CD4-positive, CD25-positive, alpha-beta regulatory T cell (primary cell): ENCODE measurements at places on chromosomes 7 and 10.

- DNase-seq: no peak
These were observed 94.5 kb downstream of the SEC61G start for GRCh38 chr7:54664235-54665228.

GRCh38 chr7:97770850-97771249, 39.0 kb downstream of the TAC1 start:
- no peak for DNase-seq

DNA sequence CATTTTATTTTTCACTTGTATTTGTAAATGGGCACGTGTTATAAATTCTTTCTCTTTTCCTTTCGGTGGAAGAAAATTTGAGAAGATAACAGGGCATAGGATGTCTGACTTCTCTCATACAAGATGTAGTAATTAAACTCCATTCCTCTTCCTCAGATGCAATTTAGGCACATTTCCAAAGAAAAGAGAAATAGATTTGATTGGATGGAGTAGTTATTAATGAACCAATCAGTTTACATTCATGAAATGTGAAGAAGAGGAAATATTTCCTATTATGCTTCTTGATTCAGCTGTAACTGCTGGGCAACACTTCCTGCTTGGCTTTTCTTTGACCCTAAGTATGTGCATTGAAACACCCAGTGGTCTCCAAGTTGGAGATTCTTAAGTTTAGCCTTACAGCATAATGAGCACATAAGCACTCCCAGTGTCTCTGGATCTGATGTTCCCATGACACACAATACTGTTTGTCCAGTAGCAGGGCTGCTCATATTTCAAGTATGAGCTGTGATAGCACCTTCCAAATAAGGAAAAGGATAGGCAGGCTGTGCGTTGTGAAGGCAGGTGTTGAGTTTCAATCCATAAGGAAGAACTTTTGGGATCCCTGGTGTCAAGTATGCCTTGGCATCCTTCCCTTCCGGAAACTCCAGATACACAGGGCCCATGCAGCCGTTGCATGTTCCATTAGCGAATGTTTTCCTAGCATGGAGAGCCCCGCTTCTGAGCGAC, 33.4 kb upstream of the COBL start:
- no peak for DNase-seq

DNA sequence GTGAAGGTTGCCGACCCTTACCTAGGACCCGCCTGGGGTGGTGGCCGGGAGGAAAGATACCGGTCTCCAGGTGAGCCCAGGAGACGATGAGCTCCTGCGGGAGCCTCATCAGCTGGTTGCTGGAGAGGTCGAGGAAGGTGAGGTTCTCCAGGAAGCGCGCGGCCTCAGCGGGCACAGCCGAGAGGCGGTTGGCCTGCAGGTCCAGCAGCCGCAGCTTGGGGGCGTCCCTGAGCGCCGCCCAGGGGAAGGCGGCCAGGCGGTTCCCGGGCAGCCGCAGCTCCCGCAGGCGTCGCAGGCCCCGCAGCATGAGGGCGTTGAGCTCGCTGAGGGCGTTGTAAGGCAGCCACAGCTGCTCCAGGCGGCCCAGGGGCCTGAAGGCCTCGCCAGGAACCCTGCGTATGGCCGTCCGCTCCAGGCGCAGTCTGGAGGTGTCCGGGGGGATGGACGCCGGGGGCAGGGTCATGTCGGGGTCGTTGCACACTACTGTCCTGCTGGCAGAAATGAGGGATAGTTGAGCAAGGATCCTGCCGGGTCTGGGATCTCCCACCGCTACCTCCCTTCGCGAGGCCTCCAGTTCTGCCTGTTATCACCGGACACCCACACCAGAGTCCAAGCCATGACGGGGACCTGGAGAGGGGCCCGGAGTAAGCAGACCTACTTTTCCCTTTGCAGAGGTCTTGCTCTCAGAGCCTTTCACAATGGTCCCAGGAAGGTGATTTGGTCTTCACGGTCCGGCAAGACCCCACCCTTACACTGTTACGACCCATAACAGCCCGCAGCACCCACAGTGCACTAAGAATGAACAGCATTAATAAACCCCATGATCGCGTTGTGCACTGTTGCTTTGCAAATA, 3.9 kb downstream of the LRIT1 start:
- DNase-seq: no peak

DNA sequence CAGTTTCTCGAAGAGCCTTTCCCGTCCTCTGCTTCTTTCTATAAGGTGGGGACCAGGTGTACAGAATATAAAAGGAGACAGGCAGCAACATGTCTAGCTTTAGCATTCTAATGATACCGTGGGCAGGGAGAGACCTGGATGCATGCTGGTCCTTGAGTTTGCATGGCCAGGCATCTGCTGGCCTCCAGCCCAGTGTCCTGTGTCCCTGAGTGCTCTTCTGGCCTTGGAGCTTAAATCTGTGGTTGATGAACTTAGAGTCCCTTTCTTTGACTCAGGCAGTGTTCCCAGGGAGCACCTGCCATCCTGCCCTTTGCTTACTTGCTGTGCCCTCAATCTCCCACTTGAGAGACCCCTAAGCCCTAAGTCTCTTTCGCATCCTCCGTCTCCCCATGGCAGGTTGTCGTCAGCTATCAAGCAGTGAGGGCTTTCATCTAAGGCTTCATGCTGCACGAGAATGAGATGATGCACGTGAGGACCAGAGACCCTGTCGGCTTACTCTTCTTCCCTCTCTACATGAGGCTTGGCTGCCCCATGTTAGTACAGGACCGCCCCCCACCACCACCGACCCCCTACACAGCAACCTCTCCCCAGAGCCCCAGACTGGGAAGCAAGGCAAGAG, 313.4 kb upstream of the C7orf33 start:
- no peak for DNase-seq

- DNase-seq: no peak
These were observed 91.3 kb downstream of the PCGF5 start for GRCh38 chr10:91311601-91312381.

DNA sequence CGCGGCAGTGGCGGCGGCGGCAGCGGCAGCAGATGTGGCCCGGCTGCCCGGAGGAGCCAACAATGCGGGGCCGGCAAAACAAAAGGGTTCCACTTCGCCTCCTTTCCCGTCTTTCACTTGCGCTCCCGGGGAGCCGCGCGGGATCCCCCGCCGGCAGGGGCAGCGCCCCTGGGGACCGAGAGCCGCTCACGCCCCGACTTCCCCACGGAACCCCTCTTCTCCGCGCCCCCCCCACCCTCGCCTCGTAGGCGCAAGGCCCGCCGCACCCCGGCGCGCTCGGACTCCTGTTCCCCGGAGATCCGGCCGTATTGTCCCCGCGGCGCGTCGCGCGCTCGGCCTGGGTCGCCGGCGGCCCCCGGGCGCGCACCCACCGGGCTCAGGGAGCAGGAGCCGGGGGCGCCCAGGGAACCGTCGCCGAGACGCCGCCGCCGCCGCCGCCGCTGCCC, 854 bp downstream of the CTBP2 start:
- no peak for DNase-seq

GRCh38 chr7:37930226-37930948, 9.9 kb downstream of the EPDR1 start:
- DNase-seq: no peak

- DNase-seq: no peak
These were observed 84.0 kb upstream of the MYO3A start for GRCh38 chr10:25849988-25850387.

DNA sequence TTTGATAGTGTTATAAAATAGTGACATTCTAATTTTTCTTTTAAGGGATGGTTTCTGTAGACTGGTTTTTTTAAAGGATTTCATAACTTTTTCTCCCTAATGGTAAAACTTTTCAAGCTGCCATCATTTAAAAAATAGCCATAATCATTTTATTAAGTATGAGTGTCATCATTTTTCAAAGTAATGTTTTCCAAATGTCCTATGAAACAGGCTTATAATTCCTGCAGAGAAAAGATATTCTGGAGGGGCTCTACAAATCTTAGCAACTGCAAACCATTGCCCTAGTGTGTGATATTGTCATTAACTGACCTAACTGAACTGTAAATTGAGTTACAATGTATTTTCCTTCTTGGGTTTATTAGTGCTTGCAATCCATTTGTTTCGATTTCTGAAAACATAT, 226.0 kb downstream of the BBS9 start:
- DNase-seq: no peak

GRCh38 chr7:36949711-36950600, 225.7 kb upstream of the AOAH start:
- DNase-seq: no peak

- no peak for DNase-seq
These were observed 51.4 kb downstream of the CDH23 start for GRCh38 chr10:71448146-71448545.

DNA sequence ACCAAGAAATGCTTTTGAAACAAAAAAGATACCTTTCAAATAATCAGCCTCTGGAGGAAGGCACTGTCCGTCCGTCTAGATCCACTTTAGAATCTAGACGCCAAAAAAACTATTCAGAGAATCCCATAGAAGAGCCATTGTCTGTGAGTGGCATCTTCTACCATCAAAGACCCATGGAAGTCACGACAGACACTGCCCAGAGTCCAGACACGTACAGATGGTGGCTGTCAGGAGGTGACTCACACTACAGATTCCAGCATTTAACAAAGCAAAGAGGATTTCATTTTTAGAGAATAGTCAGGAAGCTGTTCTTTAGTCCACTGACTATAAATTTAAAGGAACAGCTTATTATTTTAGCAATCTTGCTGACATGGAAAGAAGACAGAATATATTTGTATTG, 11.7 kb downstream of the C1QL3 start:
- DNase-seq: no peak

- DNase-seq: no peak
These were observed 703.5 kb upstream of the SEMA3D start for GRCh38 chr7:85890244-85890811.

DNA sequence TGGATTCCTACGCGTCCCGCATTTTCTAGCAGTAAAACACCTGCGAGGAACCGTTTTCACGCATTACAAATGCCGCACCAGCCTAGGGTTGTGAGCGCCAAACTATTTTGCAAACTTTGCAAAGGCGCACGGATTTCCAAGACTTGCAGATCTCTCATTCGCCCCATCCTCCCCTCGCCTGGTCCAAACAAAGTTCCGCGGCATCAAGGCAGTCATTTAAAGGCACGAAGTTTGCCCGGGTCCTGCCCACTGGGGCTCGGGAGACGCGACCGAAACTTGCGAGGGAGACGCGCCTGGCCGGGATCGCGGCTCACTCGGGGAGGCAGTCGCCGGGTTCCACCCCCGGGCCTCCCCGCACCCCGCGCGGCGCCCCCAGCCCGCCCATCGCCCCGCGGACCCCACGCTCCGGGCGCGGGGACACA, 613 bp downstream of the USP6NL start:
- DNase-seq: no peak

GRCh38 chr10:8063935-8064334, 9.4 kb downstream of the GATA3 start:
- no peak for DNase-seq

DNA sequence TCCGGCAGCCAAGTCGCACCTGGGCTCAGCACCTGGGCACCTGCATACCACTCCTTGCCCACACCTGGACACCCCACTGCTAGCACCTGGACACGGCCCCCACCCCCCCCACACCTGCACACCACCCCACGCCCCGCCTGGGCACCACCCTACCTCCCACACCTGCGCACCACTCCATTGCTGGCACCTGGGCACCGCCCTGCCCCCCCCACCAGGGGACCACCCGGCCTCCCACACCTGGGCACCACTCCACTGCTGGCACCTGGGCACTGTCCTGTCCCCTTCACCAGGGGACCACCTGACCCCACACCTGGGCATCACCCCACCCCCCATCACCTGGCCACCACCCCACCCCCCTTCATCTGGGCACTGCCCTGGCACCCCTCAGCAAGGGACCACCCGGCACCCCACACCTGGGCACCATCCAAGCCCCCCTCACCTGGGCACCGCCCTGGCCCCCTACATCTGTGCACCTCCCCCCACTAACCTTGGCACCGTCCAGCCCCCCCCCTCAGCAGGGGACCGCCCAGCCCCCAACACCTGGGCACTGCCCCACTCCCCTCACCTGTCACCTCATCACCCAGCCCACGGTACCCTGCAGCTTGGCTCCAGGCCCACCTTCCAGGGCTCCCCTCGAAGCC, 33.8 kb upstream of the RNF32 start:
- no peak for DNase-seq

DNA sequence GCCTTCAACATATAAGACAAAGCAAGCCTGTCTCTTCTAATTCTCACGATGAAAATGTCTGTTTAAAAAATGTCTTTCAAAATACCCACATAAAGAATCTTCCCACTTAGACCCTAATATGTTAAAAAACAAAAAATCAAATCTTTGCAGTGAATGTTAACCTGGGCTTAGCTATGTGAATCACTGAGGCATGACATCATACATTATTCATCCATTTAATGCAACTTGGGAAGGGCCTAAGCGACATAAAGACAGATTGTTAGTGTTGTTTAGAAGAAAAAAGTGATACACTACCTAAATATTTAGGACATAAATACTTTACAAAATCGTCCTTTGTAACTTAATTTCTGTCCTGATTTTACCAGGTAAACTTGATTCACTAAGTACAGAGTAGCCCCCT, 648.5 kb upstream of the NRP1 start:
- no peak for DNase-seq

DNA sequence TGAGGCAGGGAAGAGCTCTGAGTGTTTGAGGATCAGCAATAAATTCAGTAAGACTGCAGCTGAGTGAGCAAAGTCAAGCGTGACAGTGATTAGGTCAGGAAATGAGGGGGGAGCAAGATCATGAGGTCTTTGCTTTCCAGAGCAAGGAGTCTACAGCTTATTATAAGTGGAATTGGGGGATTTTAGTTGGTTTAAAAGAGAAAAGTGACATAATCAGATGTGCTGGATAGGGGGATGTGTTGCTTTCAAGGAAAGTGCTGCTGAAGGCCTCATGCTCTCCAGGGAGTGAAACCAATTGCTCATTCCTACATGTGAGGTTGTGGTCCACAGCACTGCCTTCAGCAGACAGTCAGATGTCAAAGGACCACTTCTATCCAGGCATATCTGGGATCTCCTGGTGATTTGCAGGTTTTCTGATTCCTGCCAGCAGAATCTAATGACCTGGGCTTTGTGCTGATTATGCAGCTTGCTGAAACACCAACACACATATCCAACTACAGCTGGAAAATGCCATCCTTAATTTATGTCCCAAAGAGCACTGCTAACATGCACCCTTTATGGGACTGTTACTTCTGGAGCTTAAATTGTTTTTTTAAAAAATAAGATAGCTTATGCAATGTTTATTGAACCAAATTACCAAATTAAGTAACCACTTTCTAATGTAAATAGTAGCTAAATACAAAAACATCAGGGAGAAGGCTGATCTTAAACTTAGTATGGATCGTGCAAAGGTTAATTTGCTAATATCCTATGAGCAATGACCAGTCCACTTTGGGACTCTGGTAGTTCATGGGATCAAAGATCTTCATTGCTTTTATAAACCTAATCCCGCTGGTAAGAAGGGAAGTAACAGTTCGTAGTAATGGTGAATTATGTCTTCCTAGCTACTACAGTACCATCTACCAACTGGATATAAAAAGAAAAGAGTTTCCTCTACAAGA, 607.6 kb downstream of the KCNMA1 start:
- no peak for DNase-seq

GRCh38 chr10:11345224-11346054, 266.0 kb downstream of the USP6NL start:
- no peak for DNase-seq

- DNase-seq: no peak
These were observed 53.3 kb downstream of the TRIM24 start for GRCh38 chr7:138513344-138513871.

- DNase-seq: no peak
These were observed 38.9 kb upstream of the XPNPEP1 start for GRCh38 chr10:109962247-109962646.

- no peak for DNase-seq
These were observed 7.6 kb downstream of the ATP5F1C start for GRCh38 chr10:7795605-7796004.
